Retina (tissue), 1 donor: ENCODE measurements at places on chromosomes 6 and 20.

DNA sequence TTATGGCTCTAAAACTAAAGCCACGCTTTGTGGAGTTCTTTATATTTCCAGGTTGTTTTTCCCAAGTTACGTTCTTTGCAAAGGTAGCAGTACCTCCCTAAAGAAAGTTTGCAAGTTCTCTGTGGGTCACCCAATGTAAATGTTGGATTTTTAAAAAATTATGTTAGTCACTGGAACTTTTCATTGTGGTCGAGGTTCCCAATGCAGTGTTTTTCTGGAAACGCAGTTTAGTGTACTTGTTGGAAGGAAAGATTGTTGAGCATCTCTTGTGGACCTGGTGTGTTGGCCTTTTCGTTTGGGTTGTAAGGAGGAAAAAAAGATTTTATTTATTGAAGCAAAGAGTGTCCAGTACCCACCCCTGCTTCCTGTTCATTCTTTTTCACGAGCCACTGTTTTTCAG lies 1.4 kb downstream of the TOP1 start:
- DNase-seq = peak; percentile 8

DNA sequence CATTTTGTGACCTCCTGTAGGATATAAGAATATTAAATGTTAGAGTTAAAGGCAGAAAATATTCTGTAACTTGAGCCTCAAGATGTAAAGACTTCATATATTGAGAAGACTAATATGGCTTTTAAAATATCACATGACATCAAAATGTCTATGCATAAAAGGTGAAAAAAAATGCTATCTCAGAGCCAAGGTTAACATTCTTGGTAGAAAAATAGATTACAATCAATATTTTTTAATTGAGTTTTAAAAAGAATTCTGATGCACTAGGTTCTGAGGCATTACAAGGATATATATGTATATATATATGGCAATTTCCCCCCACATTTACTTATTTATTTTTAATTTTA lies 46.2 kb upstream of the RAB23 start:
- DNase-seq = no peak

DNA sequence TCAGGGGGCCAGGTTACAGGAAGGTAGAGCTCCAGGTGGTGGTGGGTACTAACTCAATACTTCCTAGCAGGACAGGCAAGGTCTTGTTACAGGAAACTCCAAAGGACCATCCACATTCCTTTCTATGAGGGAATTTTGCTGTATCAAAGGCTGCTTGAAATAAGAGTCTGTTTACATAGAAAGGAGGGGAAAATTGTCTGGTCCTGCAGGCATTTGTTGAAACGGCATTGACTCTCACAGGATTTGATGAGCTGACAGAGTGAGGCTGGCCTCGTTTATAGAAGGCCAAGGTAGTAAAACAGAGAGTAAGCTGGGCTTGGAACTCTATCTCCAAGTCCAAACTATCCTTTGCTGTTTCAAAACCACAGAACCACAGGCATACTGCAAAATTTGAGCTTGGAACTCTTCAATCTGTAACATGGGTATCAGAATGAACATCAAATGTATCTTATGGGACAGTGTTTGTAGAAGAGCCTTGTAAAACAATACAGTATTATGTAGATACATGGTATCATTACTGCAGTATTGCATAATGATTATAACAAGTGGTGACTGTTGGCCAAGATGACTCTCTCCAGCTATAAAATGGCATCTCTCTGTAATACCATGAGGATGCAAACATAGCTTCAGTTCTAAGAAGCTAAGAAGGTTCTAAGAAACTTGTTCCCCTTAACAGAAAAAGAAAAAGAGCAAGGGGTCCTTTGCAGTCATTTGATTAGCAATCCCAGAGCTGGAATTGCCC lies 61.5 kb downstream of the TRAM2 start:
- no peak for DNase-seq

GRCh38 chr6:45476341-45476740 lies 98.6 kb upstream of the SUPT3H start:
- no peak for DNase-seq

DNA sequence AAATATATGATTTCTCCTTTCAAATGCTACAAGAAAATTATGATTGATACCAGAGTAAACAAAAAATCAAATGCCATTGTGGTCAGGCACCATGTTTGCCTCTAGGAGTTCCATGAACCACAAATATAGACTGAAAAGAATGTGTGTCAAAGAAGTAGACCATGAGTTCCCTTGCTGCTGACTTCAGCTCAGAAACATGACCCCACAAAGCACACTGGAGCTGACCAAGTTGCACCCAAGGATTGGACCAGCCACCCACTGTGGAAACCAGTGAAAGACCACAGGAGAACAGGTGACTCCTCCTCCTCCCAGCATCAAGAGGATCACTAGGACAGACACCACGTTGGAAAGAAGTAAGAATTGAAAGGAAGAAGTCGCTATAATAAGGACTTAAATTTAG lies 90.8 kb upstream of the TENT5A start:
- no peak for DNase-seq

DNA sequence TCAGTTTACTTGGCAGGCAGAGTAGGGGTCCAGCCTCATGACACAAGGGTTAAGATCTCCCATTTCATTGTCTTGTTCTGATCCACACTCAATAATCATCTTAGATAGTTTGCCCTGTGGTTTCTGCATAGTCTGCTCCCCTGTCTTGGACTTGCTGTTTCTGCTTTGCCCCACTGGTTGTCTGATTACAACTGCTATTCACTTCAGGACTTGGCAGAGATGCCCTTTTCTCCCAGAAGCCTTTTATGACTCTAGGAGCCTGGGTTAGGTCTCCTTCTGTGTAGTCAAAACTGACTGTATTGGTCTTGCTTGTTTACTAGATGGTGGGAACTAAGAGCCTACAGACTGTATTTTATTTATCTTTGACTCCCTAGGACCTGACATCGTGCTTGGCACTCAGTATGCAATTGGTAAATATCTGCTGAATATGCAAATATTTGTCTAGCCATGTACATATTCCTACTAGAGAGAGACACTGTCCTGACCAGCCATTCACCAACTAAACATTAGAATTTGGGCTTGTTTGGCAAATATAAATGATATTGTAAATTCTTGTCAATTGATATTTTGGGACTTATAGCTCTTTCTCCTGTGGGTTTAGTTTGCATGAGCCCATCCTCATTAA lies 165.9 kb upstream of the KCNK16 start:
- no peak for DNase-seq

DNA sequence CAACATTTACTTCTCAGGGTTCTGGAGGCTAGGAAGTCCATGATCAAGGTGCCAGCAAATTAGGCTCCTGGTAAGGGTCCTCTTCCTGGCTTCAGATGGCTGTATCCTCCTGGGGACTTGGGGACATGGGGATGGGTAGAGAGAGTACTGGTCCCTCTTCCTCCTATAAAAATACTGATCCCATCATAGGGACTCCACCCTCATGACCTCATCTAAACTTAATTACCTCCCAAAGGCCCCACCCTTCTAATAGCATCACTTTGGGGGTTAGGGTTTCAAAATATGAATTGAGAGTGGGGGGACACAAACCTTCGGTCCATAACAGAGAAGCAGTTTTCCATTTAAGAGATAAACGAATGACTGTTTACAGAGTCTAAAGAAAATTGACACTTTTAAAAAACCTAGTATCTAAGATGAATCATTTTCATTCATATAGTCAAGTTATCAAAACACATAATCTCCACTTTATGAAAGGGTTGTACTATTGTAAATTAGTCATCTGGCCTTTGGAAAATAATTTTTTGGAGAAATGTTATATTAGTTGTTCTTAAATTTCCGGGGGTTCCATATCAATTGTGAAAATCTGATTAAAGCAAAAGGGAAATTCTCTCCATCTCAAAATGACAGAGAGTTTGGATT lies 33.5 kb downstream of the ELOVL5 start:
- no peak for DNase-seq

GRCh38 chr6:78611886-78612480 lies 255.4 kb upstream of the IRAK1BP1 start:
- DNase-seq = no peak

DNA sequence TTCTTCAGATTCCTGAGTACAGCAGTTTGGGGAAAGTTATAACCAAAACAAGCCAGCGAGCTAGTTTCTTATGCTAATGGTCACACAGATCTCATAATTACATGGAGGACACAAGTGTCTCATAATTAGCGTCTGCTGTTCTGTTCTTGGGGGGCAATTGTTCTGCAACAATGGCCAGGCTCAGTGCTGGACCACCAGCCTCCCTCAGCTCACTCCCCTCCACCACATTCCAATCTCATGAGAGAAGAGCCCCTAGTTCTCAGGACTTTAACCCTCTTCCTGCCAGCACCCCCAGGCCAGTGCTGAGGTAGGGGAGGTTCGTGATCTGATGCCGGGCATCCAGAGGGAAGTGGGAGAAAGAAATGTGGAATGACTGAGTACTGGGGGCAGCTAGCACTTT lies 20.2 kb upstream of the TOX2 start:
- peak; percentile 80 for DNase-seq
